Activated CD4-positive, alpha-beta T cell treated with anti-CD3 and anti-CD28 coated beads, Interleukin-2, amount 10 ng/mL, durations not matched to agents 7 days and 5 days (primary cell): ENCODE measurements at places on chromosomes 6 and 20. TPM values are rescaled to one million over a fixed set of nuclear protein-coding genes. Genes with fewer than 3 reads are reported as not detected.

The UBE3D gene
- 4.2 TPM for total RNA-seq

DNA sequence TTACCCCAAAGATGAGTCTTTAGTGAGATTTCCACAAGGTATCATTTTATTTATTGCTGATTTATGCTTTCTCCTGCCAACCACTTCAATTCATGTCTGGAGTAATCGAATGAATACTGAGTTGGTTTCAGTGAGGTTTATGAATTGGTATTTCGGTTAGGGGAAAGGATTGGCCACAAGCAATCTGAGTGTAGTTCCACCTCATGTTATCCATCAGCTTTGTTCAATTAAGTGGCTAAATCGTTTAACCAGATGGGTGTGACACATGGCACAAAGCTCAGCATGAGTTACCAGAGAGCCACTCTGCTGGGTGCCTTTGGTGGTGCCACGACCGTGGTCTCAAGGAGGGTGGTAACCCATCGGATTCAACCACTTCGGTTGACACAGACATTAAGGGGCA is 148.2 kb downstream of the FNDC1 start:
- no peaks in the 10 kb centered on the region for H3K4me1 ChIP-seq
- peaks cover 23% of the 10 kb centered on the region for H3K27me3 ChIP-seq
- H3K27ac ChIP-seq, result no peak overlapping the region
- DNase-seq, result no peak

The CABLES2 gene
- 19.1 TPM for total RNA-seq

DNA sequence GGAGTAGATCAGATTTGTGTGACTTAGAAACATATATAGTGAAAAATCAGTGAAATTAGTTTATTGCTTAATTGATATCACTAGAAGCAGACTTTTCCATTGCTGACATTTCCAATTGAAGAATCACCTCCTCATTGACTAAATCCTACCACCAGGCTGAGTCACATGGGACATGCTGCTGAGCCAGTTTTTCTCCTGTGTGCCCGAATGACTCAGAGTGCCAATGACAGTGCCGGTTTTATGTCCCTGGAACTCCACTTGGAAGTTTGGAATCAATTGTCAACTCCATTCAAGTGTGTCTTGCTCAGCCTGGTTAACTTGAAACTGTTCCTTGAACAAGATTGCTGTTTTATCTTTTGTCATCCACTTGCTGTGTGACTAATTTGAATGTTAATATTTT is 316.1 kb upstream of the PRDM1 start:
- H3K27ac ChIP-seq, result no peak overlapping the region
- no peak overlapping the region for H3K4me3 ChIP-seq
- DNase-seq, result no peak
- no peaks in the 10 kb centered on the region for H3K4me1 ChIP-seq

- no peak overlapping the region for H3K4me3 ChIP-seq
- no peak overlapping the region for H3K27ac ChIP-seq
- H3K27me3 ChIP-seq, result no peaks in the 10 kb centered on the region
- no peaks in the 10 kb centered on the region for H3K36me3 ChIP-seq
These were observed 433.5 kb downstream of the RFPL4B start for GRCh38 chr6:112780498-112781096.

The CAGE1 gene
- total RNA-seq, result 0.12 TPM

DNA sequence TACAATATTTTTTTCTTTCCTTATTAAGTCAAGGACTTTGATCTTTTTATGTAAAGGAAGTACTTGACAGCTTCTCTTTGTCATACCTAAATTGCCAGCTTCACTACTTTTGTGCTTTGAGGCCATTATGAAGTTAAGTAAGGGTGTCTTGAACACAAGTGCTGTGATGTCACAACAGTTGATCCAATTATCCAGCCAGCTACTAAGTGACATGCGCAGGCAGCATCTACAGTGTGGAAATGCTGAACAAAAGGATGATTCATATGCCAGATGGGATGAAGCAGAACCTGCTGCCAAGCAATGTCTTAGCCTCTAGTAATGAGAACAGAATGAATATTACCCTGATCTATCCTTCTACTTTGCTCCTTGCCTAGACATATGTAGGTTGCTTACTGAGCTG is 68.3 kb upstream of the TMEM244 start:
- no peaks in the 10 kb centered on the region for H3K4me1 ChIP-seq
- H3K27ac ChIP-seq, result no peak overlapping the region
- no peaks in the 10 kb centered on the region for H3K27me3 ChIP-seq
- DNase-seq, result no peak
- no peak overlapping the region for H3K4me3 ChIP-seq

GRCh38 chr6:156917213-156917612 is 140.0 kb downstream of the ARID1B start:
- no peak for DNase-seq
- H3K4me3 ChIP-seq, result no peak overlapping the region
- no peak overlapping the region for H3K27ac ChIP-seq
- H3K4me1 ChIP-seq, result peaks cover 30% of the 10 kb centered on the region
- H3K27me3 ChIP-seq, result no peaks in the 10 kb centered on the region
- H3K36me3 ChIP-seq, result peaks cover 21% of the 10 kb centered on the region

DNA sequence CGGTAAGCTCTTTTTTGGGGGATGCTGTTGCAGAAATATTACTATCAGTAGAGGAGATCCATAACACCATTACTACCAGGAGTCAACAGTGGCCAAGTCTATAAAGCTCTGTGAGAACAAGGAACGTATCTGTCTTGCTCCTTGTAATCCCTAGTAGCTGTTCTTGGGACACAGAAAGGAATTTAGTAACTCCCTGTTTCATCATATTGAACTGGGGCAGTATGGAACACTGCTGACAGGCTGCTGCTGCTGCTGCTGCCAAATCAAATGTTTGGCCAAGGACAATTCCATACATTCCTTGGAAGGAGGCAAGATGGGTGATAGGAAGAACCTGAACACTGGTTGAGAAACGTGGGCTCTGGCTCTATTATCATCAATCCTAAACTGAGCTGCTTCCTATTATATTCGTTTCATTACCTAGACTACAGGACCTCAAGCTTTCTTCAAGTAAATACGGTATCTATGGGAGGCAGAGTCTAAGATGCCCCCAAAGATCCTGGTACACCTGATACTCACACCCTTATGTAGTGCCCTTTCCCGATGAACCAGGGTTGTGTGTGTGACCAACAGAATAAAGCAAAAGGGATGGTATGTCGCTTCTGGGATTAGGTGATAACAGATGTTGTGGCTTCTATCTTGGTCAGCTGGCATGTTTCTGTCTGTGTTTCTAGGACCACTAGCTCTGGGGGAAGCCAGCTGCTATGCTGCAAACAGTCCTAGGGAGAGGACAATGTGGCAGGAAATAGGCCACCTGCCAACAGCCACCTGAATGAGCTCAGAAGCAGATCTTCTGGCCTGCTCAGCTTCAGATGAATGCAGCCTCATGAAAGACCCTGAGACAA is 39.5 kb downstream of the ELOVL5 start:
- peak; percentile 22 for DNase-seq
- H3K27ac ChIP-seq, result no peak overlapping the region
- peaks cover 79% of the 10 kb centered on the region for H3K4me1 ChIP-seq

GRCh38 chr6:85865420-85866369 is 223.0 kb upstream of the SYNCRIP start:
- H3K36me3 ChIP-seq, result no peaks in the 10 kb centered on the region
- no peak overlapping the region for H3K4me3 ChIP-seq
- H3K27me3 ChIP-seq, result no peaks in the 10 kb centered on the region
- no peak for DNase-seq
- no peak overlapping the region for H3K27ac ChIP-seq

- no peak overlapping the region for H3K4me3 ChIP-seq
- no peaks in the 10 kb centered on the region for H3K27me3 ChIP-seq
- DNase-seq, result no peak
- no peaks in the 10 kb centered on the region for H3K36me3 ChIP-seq
- H3K27ac ChIP-seq, result no peak overlapping the region
These were observed 349.8 kb downstream of the PRKN start for GRCh38 chr6:162377735-162378134.

The SLC17A1 gene
- not detected for total RNA-seq

DNA sequence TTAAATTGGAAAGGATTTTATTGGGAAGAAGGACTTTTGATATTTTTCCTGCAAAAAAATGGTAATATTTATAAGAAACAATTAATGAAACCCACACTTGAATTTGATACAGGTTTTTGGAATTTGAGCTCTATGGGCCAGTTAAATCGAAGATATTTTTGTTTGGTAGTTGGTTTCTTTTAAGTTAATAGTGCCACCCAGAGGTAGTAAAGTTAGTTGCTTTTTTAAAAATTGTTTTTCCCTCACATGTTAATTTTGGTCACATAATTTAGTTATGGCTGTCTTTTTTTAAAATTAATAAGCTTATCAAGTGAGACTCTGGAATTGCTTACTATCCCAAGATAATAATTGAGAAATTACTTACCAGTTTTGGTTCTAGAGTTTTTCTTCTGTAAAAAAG is 7.1 kb downstream of the PRIM2 start:
- no peak overlapping the region for H3K4me3 ChIP-seq
- DNase-seq, result no peak
- peaks cover 33% of the 10 kb centered on the region for H3K4me1 ChIP-seq

The TXLNB gene
- 0.35 TPM for total RNA-seq

DNA sequence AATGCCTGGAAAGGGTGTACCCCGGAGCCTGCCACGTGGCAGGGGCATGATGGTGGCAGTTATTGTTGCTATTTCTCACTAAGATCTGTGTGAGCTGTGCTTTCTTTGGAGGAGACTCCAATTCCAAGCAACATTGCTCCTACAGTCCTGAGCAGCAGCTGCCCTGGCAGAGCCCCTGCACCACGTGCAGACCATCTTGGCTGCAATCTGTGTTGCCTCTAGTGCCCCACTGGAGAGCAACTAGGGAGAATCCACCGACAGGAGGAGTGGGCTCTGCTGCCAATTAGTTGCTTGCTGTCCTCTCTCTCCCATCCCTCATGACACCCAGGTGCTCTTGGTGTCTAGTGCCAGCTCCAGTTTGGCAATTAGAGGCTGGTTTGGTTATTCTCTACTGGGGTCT is 116.0 kb downstream of the PXDC1 start:
- H3K27ac ChIP-seq, result no peak overlapping the region
- no peaks in the 10 kb centered on the region for H3K36me3 ChIP-seq
- DNase-seq, result no peak
- peaks cover 8% of the 10 kb centered on the region for H3K27me3 ChIP-seq
- H3K4me3 ChIP-seq, result no peak overlapping the region

DNA sequence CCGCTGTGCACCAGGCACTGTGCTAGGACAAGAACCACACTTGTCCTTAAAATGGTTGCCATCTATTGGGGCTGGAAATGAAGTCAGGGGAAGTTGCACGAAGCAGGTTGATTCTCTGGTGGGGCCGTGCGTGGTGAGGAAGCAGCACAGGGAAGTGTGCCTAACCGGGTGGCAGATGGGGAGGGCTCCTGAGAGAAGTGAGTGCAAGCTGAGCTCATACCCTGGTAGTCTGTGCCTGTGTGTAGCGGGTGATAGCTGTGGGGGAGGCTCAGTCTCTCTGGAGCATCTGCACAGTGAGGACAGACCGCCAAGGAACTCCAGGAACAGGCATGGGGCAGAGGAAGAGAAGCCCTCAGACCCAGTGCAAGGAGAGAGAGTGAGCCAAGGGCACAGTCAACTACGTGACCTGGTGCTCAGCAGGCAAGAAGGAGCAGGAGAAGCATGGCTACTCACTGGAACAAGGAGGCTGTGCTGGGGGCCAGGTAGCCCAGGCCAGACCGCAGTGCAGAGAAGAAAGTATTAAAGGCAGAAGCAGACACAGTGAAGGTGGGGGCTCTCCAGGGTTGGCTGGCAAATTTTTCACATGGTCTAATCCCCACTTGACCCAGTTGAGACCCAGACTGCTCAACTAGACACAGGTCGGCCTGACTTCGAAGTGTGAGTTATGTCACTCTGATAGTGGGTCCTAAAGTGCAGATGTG is 155.0 kb downstream of the CDH26 start:
- H3K4me1 ChIP-seq, result peaks cover 2% of the 10 kb centered on the region
- no peaks in the 10 kb centered on the region for H3K36me3 ChIP-seq
- peaks cover 6% of the 10 kb centered on the region for H3K27me3 ChIP-seq
- DNase-seq, result no peak
- no peak overlapping the region for H3K4me3 ChIP-seq

DNA sequence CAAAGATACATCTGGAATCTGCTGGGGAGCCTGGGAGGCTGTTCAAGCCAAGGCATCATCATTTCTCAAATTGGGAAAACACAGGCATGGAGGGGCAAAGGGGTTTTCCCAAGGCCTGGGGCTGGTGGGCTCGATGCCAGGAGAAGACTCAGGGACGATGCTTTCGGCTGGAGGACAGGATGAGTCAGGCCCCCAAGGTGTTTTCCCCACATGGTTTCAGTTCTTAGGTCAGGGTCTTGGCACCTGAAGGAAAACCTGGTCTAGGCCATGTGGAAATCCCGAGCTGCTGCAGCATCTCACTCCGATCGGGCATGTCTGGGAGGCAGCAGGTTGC is 348.1 kb downstream of the CDC5L start:
- H3K36me3 ChIP-seq, result no peaks in the 10 kb centered on the region
- no peaks in the 10 kb centered on the region for H3K27me3 ChIP-seq
- DNase-seq, result no peak
- H3K4me3 ChIP-seq, result no peak overlapping the region
- no peaks in the 10 kb centered on the region for H3K4me1 ChIP-seq

DNA sequence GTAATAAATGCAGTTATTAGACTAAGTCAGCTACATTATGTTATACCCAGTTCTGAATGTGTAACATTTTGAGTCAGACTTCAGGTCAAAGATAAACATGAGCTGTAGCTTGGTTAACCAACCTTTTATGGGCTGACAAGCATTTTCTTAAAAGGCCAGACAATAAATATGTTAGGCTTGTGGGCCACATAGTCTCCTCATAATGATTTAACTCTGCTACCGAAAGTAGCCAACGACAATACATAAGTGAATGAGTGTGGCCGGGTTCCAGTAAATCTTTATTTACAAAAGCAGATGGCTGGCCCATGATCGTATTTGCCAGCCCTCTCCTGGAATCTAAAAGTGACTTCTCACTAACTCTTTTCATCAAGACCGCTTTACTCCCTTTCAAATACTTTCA is 49.9 kb downstream of the ATG5 start:
- H3K4me3 ChIP-seq, result no peak overlapping the region
- H3K4me1 ChIP-seq, result peaks cover 11% of the 10 kb centered on the region
- DNase-seq, result no peak
- H3K27ac ChIP-seq, result no peak overlapping the region
- H3K36me3 ChIP-seq, result peaks cover 23% of the 10 kb centered on the region
- no peaks in the 10 kb centered on the region for H3K27me3 ChIP-seq

DNA sequence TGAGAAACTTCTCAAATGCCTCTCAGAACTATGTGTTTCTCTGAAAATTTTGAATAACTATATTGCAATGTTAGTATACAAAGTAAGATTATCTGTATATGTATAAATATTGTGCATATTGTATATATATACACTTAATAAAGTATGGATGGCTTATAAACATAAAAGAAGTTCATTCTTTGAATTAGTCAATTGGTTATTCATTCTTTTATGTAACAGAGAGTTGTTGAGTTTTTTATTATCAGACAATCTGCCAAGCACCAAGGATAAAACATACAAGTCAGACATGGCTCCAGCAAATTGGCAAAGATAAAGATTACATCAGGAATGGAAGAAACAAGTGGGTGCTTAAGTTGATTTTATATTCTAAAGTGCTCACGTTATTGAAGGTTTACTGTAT is 289.1 kb upstream of the EYS start:
- H3K27ac ChIP-seq, result no peak overlapping the region
- no peak overlapping the region for H3K4me3 ChIP-seq
- no peaks in the 10 kb centered on the region for H3K27me3 ChIP-seq
